Breast epithelium (tissue), 4 donors: ENCODE measurements at places on chromosomes 16 and 17. TPM values are rescaled to one million over a fixed set of nuclear protein-coding genes. Genes with fewer than 3 reads are reported as not detected.

CLEC3A gene
- 0.66 TPM for total RNA-seq

DNAH9 gene
- 1.2 TPM for total RNA-seq

EVPLL gene
- total RNA-seq: not detected

TBC1D3G gene
- not detected for total RNA-seq

CHST4 gene
- total RNA-seq: 1.3 TPM

RAB26 gene
- 3.5 TPM for total RNA-seq

PNMT gene
- total RNA-seq: 9.5 TPM

C17orf67 gene
- 2.0 TPM for total RNA-seq

GFAP gene
- total RNA-seq: 4.2 TPM

ASIC2 gene
- total RNA-seq: not detected

SOX9 gene
- 15.7 TPM for total RNA-seq

DNAAF8 gene
- total RNA-seq: 2.3 TPM

DPEP2 gene
- 7.7 TPM for total RNA-seq

TBC1D28 gene
- not detected for total RNA-seq

IGSF6 gene
- 6.7 TPM for total RNA-seq

TMEM97 gene
- 7.5 TPM for total RNA-seq

ZMYND15 gene
- 2.3 TPM for total RNA-seq

PERCC1 gene
- not detected for total RNA-seq

FAM222B gene
- total RNA-seq: 10.5 TPM

TP53TG3 gene
- not detected for total RNA-seq

ITGA2B gene
- total RNA-seq: 0.66 TPM

PRSS22 gene
- total RNA-seq: not detected

TPSAB1 gene
- total RNA-seq: 19.8 TPM

SLC5A2 gene
- total RNA-seq: 0.44 TPM

WFIKKN1 gene
- total RNA-seq: not detected

ASPA gene
- 1.6 TPM for total RNA-seq

KRTAP17-1 gene
- total RNA-seq: not detected

STX1B gene
- 2.6 TPM for total RNA-seq

DNAH17 gene
- total RNA-seq: 0.15 TPM

FOXC2 gene
- 0.98 TPM for total RNA-seq

EPOP gene
- total RNA-seq: 2.0 TPM

SOST gene
- not detected for total RNA-seq

CDH8 gene
- not detected for total RNA-seq

RNF227 gene
- 4.6 TPM for total RNA-seq

CFAP97D1 gene
- total RNA-seq: not detected

CTRB1 gene
- total RNA-seq: not detected

ZCCHC14 gene
- 21.0 TPM for total RNA-seq

CPHXL gene
- not detected for total RNA-seq
